Retinal pigment epithelial cell (primary cell): ENCODE measurements at places on chromosomes 16 and 17.

DNA sequence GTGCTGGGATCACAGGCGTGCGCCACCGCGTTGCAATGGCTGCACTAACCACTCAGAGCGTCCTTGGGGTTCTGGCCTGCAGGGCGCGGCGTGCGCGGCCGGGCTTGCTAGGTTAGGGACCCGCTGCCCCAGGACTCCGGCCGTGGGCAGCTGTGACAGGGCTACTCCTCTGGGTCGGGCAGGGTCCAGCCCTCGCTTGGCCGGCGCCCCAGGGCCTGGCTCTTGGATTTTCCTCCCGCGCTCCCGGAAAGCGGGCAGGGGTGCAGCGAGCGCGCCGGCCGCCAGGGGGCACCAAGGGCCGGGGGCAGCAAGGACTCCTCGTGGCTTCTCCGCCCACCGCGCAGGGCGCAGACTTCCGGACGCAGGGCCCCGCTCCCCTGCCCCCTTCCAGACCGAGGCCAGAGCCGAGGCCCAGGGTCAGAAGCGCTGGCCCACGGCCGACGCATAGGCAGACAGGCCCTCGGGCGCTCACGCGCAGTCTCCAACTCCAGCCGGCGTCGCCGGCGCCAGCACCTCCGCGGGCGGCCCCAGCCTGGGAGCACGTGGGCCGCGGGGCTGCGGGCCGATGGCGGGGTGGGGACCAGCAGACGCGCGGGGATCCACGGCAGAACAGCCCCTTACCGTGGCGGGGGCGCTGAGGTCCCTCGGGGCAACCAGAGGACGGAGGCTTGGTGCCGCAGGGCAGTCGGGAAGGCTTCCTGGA, 355 bp downstream of the TLE7 start:
- DNase-seq: no peak

DNA sequence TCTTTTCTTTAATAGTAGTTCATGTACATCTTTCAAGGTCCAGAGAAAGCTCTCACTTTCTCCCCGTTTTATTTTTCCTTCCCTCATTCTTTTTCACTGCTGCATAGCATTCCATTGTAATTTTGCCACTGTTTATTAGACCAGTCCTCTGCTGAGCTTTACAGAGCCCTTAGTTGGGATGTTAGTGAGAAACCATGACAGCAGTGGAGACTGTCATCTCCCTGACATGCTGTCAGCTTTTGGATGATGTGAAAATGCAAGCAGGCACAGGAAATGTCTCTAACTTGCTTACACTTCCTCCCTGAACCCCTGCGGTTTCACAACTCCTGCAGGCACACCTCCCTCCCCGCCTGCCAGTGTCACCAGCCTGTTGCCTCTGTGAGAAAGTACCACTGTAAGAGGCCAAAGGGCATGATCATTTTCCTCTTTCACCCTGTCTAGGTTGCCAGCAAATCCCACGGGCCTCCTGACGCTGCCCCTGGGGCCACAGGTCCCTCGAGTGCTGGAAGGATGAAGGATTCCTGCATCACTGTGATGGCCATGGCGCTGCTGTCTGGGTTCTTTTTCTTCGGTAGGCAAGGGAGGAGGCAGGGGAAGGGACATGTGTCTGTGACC, at the start of gene ITGAL:
Gene ITGAL, plus strand, starts transcription at position 415 of the 615 bp plus-strand sequence. Its CDS starts 96 bp downstream, at position 511.
- DNase-seq: no peak

DNA sequence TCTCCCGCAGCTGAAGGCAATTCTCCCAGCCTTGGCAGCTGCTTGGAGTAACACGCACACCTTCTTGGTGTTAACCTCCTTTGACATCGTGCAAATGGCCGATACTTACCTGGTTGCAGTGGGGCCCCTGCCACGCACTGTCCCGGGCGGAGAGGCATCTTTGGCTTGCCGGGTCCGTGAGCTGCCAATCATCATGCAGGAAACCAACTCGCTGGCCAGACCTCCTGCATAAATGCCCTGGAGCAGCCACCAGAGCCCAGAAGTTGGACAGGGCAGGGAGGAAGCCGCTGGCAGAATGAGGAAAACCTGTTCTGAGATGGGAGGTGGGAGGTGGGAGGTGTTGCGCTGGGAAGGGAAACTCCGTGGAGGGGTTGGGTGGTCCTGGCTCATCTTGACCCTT, 41.7 kb upstream of the CREBBP start:
- DNase-seq: no peak

GRCh38 chr17:12118617-12119016, 97.9 kb downstream of the MAP2K4 start:
- no peak for DNase-seq
